ENCODE measurements at places on chromosomes 16 and 17. TPM values are rescaled to one million over a fixed set of nuclear protein-coding genes. Genes with fewer than 3 reads are reported as not detected.

DNA sequence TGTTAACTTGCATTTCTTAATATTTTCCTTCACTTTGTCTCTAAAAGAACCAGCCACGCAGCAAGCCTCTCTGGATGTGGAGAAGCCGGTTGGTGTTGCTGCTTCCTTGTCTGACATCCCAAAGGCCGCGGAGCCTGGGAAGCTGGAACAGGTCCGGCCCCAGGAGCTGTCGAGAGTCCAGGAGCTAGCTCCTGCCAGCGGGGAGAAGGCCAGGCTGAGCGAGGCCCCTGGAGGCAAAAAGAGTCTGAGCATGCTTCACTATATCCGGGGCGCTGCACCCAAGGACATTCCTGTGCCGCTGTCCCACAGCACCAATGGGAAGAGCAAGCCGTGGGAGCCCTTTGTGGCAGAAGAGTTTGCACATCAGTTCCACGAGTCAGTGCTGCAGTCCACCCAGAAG is 22.8 kb downstream of the GINS2 start:
- DNase-seq: no peak

DNA sequence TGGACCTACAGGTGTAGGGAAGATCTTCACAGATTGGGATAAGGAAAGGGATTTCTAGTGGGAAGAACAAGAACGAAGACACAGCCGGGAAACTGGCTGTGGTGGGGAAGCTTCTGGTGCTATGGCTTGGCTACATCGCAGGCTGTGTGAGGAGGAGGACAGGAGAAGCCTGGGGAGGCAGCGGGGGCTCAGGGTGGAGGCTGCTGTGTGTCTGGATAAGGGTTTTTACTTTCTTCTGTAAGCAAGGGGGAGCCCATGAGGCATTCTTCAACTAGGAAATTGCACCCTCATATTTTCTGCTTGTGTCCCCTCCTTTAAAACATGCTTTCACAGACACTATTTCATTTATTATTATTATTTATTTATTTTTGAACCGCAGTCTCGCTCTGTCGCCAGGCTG is 2.9 kb upstream of the RHBDF2 start:
- no peak for DNase-seq

Gene SLC5A2
- 0.70 TPM for total RNA-seq

GRCh38 chr17:77528516-77529327 is 388.0 kb downstream of the SEC14L1 start:
- no peak for DNase-seq

Gene PIK3R5
- 10.4 TPM for total RNA-seq

DNA sequence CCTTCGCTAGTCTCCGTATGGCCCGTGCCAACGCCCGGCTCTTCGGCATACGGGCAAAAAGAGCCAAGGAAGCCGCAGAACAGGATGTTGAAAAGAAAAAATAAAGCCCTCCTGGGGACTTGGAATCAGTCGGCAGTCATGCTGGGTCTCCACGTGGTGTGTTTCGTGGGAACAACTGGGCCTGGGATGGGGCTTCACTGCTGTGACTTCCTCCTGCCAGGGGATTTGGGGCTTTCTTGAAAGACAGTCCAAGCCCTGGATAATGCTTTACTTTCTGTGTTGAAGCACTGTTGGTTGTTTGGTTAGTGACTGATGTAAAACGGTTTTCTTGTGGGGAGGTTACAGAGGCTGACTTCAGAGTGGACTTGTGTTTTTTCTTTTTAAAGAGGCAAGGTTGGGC is 2.5 kb downstream of the RPL13 start:
- DNase-seq: no peak

GRCh38 chr17:48639136-48639535 is 13.0 kb upstream of the HOXB9 start:
- peak; percentile 91 for DNase-seq

Gene STX1B
- total RNA-seq: 2.8 TPM

Gene SOCS7
- total RNA-seq: 26.2 TPM

DNA sequence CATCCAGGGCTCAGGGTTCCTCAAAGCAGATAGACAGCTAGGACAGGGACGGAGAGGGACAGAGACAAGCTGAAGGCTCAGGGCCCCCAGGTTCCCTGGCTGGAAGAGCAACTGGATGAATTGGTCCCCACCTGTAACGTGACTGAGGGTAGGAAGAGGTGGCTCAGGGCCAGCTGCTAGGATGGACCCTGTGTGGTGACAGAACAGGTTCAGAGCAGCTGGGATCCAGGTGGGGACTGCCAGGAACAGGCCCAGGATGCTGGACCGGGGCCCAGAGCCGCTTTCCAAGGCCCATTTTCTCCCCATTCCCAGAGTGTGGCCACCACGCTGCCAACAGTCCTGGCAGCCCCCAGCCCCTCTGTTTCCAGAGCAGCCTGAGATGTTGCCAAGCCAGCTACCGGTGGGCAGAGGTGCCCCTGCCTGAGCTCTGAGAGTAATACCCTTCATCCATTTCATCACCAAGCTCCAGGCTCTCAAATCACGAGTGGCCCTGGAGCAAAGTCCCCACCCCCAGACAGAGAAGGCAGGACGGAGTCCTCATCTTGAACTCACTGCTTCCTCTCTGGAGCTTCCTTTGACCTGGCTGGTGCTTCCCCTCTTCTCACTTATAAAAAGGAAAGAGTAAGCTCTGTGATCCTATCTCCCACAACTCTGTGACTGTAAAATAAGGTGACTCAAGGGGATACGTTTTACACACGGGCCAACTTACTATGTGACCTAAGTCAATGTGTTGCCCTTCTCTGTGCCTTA is 79.6 kb downstream of the TMEM132E start:
- DNase-seq: no peak

DNA sequence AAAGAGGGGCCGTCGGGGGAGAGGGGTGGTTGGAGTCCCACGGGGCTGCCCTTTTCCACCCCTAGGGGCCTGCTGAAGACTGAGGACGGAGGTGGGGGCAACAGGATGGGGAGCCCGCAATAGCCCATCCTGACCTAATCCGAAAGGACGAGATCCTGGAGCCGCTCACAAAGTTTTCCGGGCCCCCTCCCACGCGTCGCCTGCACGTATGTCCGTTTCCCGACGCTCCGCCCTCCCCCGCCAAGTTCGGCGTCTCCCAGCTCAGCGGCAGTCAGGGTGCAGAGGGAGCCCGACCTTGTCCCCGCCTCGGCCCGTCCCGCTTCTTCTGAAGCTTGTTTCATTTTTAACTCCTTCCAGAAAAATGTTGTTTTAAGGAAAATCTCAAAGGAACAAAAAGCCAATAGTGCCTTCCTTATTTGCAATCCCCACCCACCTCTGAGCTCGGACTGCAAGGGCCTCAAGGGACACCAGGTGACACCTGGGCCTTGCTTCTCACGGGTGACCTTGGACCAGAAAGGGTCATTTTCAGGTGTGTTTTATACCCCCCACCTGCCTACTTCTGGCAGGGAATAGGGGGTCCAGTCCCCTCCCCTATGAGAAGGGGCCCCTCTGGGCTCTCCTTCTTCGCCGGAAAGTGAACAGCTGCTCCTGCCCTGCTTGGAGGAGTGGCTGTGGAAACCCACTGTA is 3.4 kb upstream of the ZNF423 start:
- DNase-seq: peak; percentile 75

GRCh38 chr16:46929378-46930332 is 43.8 kb downstream of the DNAJA2 start:
- DNase-seq: peak; percentile 73

DNA sequence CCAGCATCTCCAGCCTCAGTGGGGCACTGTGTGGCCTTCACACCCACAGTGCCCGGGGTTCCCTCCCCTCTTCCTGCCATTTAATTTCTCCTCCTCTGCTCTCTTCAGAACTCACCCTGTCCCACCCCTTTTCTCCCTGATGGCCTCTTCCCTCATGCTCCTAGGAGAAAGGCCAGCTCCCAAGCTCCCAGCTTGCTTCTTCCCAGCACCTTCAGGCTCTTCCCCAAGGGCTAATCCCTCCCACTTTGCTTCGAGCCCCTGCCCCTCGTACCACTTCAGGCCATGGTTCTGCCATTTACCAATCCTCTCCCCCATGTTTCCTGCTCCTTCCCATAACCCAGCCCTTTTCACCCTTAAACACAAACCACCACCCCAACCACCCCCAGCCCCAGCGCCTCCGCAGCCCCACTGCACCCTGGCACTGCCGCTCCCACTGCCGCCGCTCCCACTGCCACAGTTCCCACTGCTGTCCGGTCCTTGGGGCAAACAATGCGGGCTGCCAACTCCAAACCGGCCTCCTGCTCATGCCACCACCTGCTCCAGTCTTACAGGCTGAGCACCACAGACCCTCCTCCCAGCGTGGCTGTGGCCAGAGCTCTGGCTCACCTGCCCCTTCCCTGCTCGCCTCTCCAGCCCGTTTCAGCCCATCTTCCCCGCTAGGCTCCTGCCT is 28.6 kb downstream of the ADAM11 start:
- no peak for DNase-seq

- DNase-seq: peak; percentile 14
Measured at GRCh38 chr16:67451061-67451703, 20.3 kb downstream of the HSD11B2 start.

GRCh38 chr16:84886497-84887090 is 66.8 kb downstream of the CRISPLD2 start:
- no peak for DNase-seq

- DNase-seq: no peak
Measured at GRCh38 chr17:67139289-67139688, 94.9 kb downstream of the CACNG1 start.

DNA sequence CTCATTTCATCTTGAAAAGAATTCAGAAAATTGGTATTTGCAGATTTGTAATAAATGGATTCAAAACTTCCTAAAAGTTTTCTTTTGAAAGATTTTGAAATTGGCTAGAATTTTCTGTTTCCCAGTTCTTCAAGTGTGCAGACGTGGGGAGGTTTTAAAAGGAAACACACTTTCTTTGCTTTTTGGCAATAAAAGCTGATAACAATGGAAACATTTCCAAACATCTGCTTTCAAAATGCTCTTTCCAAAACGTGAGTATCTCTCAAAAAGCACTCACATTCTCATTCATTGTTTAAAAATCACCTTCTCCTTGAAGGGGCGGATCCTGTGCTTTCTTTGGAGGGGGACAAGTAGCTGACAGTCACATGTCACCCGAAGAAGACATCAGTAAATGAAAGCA is 8.6 kb upstream of the GSG1L start:
- no peak for DNase-seq

Gene SCIMP
- total RNA-seq: 3.0 TPM

- DNase-seq: no peak
Measured at GRCh38 chr16:89607937-89608740, 5.3 kb upstream of the DPEP1 start.

- peak; percentile 70 for DNase-seq
Measured at GRCh38 chr16:73065632-73066330, 17.9 kb upstream of the ZFHX3 start.

- DNase-seq: no peak
Measured at GRCh38 chr16:51048544-51048943, 102.5 kb downstream of the SALL1 start.
